ENCODE measurements at places on chromosomes 7 and 10.

DNA sequence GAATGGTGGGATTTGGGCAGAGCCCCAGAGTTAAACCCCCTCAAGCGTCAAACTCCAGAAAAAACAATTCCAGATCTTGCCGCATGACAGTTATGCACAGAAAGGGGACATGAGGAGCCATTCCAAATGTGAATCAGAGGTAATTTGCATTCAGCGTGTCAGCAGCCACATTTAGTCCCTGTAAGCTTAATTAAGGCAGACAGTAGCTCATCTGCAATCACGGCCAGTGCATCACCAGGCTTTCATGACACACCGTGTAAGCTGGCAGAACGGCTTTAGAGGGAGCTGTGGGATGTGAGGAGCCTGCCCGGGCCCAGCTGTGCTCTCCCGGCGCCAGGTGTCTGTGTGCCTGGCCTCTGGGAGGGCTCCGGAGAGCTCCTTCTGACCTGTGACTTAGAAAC is 18.7 kb upstream of the PRKAG2 start:
- no peak for DNase-seq

DNA sequence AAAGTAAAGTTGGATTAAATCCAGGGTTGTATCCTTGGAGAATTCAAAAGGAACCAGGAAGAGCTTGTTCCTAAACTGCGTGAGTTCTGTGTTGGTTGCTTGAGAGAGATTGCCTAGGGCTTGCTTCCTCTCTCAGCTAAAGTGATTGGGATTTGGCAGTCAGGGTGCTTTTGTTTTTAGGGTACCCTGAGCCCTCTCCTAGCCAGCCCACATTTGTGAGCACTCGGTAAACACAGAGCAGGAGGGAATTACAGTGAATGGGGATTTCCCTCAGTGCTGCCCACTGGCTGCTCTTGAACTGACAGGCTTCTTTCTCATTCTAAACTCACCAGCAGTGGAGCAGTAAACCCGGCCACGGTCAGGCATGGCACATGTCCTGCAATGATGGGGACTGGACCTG is 146.9 kb downstream of the TPST1 start:
- DNase-seq: no peak

DNA sequence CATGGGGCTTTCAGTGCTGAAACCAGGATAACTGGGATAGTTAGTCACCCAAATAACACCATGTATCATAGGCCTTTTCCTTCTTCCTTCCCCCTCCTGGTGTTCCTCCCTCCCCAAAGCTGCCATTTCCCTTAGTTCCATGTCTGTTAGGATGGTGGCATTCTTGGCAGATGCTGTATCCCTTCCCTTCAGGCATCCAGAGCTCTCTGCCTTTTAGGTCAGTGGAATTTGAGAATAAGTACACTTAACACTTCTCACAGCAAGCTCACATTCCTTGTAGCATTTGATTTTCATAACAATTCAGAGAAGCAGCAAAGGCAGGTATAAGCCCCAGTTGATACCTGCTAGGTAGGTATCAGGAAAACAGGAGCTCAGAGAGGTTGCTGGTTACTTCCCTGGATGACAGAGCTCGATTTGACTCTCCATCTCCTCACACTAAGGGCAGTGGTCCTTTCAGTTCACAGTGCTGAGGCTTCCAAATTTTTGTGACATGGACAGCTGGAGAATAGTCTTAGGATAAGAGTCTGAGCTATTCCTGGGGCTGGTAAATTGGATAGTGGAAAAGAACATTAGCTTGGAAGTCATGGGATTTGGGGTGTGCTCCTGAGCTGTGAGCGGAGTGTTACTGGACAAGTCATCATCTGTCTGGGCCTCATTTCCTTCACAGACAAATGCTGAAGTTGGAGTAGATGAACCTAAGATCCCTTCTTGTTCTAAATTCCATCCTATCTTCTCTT is 108.7 kb upstream of the RHOBTB1 start:
- DNase-seq: no peak

DNA sequence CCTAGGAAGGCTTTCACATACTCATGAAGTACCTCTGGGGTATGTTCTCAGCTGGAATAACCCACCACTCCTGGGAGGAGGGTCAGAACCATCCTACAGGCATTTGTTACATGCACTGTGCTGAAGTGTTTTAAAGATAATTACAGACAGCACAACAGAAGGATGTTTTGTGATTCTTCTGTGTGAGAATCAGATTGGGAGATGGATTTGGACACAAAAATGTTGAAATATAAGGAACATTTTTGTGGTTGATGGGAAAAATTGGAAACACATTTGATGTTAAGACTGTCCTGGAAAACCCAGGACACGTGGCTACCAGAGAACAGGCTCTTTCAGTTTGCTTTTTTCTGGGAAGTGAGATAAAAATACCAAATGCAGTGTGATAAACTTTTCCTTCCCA is 61.4 kb downstream of the BICC1 start:
- DNase-seq: peak; percentile 79

GRCh38 chr7:101882595-101883564 is 65.5 kb downstream of the CUX1 start:
- peak; percentile 61 for DNase-seq

DNA sequence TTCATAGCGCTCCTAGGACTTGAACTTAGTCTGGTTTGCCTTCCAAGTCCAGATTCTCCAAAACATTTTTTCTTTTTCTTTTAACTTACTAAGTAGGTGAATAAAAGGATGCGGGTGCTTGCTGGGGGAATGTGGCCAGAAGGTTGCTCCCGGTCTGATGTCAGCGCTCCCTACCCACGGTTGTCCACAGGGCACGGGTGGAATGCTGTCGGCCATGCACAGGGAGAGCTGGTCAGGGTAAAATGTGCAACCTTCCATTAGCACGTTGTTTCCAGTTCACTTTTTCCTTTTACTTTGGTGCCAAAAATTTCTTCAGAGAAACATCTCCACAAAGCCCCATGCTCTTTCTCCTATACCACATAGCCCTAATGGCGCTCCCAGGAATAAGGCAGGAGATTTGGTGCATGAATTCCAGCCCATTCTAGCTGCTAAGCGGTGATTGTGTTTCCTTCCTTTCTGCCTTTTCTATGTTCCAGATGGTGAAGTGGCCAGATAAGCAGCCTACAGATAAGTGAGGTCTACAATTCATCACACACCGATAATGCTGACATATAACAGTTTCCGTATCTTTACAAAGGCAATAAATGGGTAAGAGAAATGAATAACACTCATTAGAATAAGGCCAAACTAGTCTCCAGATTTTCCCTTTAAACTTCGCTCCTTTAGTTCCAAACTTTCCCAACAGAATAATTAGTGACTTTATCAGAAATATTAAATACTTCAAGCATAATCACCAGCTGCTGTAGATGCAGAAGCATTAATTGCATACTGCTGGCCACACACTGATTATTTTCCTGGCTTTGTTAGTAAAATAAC is 138.3 kb upstream of the FGFR2 start:
- DNase-seq: no peak

DNA sequence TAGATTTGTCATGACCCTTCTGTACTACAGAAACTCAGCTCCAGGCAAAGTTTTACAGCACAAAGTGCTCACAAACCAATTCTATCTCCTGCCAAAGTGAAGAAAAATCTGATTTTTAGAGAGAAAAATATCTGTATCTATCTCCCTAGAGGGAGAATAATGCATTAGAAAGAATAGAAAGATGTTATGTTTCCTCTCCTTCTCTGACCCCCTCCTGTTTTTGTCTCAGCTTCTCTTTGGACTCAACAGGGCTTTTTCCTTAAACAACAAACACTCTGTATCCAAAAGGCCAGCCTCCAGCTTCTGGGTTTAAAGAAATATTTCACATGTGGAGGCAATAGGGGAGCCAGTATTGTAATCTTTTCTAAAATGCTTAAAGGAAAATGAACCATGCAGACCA is 627.4 kb downstream of the REEP3 start:
- DNase-seq: no peak

GRCh38 chr10:71740069-71740653 is 20.6 kb upstream of the C10orf105 start:
- DNase-seq: no peak

- DNase-seq: no peak
Observed at GRCh38 chr10:122348935-122349361, 25.6 kb upstream of the PLEKHA1 start.

GRCh38 chr10:48937796-48938195 is 1.8 kb downstream of the LRRC18 start:
- no peak for DNase-seq

DNA sequence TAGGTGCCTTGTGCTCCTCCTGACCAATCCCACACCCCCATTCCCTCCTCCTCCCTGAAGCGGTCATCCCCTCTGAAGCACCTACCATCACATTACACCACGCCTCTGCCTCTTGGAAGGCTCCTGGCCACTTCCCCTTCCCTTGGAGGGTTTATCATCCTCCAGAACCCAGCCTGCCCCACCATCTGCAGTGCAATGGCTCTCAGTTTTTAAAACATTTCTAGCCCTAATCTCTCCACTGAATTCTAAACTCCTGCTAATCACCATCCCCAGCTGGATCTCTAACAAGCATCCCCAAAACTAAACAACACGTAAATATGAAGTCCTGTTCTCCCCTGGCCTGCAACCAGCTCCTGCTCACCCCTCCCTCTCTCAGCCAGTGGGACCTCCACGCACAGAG is 70.6 kb downstream of the PIP4K2A start:
- no peak for DNase-seq

DNA sequence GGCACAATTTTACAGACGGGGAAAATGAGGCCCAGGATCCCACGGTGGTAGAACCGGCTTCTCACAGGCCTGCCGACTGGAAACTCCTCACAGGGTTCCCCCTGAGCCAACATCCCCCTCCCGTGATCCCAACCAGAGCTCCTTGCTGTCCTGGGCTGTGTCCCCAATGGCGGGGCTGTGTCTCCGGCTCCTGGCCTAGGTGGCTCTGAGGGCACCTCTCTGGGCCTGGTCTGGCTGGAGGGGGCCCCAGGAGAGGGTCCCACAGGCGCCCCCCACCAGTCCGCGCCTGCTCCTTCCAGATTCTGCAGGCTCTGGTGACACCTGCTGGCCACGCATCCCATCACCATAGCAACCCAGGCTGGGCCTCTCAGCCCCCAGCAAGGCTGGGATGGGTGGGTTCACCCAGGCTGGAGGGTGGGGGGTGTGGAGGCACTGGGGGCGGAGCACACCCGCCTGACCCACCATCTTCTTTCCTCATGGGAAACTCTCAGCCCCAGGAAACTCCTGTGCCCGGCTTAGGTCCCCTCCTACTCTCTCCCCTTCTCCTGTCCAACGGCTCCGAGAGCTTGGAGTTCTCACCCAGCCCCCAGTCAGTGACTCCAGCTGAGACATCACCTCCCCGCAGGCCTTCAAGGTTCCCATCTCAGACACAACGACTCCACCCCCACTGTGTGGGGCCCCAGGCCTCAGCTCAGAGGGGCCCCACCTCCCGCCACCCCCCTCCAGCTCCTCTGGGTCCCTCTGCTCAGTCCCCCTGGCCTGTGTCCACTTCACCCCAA is 27.1 kb upstream of the TNRC18 start:
- DNase-seq: peak; percentile 59

DNA sequence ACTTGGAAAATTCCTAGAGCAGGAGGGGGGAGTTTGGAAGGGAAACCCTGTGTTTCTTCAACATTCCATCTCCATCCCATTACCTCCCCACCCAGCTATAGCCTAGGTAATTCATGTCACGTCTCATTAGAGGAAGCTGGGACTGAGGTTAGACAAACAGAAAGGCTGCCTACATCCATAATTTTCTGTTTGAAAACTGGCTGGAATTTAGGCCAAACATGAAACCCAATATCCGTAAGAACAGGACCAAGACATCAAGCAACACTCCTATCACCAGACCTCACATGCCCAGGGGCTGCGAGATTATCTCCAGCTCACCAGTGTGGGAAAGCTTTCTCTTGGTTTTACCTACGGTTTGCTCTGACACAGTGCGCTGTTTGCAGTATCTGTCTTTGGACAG is 316.3 kb downstream of the FRMD4A start:
- no peak for DNase-seq

DNA sequence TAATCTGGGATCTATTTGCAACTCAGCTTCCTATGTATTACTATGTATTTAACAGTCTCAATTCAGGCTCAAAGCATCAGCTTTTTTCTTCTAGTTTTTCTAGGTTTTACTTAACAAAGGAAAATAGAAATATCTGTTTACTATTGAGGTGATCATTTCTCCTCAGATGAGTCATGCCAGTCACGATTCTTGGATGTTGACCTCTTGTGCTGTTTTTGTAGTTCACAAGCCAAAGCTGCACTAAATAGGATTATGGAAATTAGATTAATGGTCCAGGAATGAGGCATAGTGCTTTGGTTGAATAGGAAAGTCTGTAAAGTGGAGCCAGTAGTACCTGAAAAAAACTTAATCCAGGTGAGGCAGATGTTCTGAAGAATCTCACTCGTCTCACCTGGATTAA is 198.3 kb upstream of the KAT6B start:
- no peak for DNase-seq

DNA sequence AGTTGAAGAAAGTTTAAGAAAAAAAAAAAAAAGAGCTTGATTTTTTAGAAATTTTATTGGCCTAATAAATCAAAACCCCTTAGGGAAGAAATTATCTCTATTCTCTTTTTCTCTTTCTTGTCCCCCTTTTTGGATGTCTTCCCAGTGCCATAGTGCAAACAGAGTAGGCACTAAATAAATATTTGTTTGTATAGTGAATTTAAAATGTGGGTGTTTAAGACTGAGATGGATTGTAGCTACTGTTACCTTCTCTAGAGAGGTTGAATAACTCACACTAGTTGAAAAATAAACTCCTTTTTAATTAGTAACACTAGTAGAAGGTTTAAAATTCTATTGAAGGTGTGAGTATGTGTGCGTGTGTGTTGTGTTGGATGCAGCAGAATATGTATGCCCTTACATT is 783.8 kb downstream of the NXPH1 start:
- no peak for DNase-seq

DNA sequence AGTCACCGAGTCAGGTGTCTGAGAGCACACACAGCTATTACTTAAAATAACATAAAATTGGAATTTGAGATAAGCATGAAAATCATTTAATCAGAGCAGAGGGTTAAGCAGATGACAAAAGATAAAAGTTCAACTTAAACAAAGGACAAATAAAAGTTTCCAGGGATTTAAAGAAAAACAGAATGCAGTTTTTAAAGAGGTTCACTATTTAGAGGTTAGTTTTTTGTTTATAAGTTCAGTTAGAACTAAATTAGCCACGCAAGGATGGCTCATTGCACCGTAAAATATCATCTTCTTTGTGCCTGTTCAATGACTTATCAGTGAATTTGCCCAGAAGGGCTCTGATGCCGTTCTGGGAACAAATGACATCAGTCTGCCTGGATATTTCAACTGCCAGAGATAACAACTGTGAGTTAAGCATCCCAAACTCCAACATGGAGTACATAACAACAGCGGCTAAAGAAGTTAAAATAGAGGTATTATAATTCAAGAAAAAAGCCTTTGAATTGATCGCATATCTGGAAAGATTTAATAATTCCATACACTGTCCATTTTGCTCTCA is 107.8 kb downstream of the ANK3 start:
- no peak for DNase-seq

- no peak for DNase-seq
Observed at GRCh38 chr7:11485636-11486035, 346.4 kb downstream of the THSD7A start.

DNA sequence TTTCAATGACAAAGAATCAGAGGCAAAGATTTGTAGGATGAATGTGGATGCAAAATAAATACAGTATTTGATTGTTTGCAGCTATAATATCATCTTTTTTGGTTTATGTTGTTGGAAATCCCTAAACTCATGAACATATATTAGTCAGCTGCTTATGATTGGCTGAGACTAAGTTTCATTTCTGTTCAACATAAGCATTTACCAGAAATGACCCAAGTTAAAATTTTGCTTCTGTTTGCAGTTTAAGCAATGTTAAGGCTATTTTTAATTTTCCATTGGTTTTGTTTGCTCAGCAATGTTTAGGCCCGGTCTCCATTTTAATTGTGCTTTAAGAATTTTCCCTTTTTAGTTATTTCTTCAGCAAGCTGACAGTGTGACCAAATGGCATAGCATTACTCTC is 22.0 kb downstream of the GIMAP6 start:
- DNase-seq: no peak

- peak; percentile 35 for DNase-seq
Observed at GRCh38 chr7:22821702-22822485, 755 bp downstream of the TOMM7 start.
